Activated CD4-positive, alpha-beta T cell treated with anti-CD3 and anti-CD28 coated beads, Interleukin-2, amount 50 U/mL, for 4 hours (primary cell): ENCODE measurements at places on chromosomes 3 and 15.

- no peak for DNase-seq
Observed at GRCh38 chr3:102089904-102090720, 240.8 kb downstream of the NFKBIZ start.

- no peak for DNase-seq
Observed at GRCh38 chr15:95068701-95069521, 837.5 kb downstream of the MCTP2 start.

DNA sequence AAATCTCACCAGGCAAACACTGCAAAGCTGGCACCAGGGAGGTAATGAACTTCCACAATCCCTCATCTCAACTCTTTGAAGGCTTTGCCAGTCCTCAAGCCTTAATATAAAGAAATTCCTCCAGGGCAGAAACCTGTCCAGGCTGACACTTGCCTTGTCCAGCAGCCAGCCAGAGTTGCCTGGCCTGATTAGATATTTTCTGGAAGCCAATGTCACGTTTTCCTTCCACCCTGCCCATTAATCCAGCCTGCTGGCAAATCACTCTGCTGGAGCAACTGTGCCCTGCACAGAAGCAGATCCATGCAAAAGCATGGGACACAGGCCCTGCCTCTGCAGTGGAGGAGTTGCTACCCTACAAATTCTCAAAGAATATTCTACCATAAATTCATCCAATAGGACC lies 56.5 kb downstream of the HEG1 start:
- no peak for DNase-seq

DNA sequence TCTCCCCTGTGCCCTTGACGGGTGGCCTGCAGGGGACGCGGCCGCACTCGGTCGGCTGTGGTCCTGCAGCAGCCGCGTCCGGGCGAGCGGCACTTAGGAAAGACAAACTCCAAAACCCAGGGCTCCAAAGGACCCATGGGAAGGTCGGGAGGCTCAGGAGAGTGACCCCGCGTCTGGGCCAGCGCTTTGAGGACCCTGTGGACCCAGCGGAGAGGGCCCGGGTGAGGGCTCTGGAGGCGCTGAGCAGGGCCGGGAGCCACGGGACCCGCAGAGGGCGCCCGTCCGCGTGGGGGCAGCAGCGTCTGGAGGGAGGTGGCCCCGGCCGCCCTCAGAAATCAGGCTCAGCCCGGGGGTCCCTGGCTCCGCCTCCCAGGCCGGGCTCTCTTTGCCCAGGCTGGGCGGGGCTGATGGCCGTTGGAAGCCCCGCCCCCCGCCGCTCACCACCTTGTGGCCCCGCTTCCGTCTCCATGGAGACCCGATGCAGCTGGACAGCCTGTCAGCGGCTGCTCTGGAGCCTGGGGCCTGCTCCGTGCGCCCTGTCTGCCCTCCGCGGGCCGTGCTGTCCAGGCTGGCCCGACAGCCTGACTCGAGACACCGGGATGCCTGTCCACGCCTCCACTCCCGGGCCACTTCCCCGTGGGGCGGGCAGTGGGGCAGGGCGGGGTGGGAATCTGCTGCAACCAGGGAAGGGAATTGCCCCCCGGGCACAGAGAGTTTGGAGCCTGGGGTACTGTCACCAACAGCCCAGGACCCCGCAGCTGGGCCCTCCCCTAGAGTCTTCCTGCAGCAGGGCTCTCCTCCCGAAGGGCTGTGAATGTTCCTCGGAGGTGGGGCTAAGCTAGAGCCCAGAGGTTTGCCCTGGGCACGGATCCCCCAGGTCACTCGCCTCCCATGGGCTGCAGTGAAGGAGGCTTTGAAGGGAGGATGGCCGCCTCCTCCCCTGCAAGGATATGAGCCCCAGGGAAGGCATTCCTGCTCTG lies 34.8 kb upstream of the RPL32 start:
- DNase-seq, result no peak

- DNase-seq, result no peak
Observed at GRCh38 chr3:116032176-116032575, 408.9 kb downstream of the GAP43 start.

GRCh38 chr3:129694228-129694627 lies 87.8 kb upstream of the PLXND1 start:
- DNase-seq, result no peak

DNA sequence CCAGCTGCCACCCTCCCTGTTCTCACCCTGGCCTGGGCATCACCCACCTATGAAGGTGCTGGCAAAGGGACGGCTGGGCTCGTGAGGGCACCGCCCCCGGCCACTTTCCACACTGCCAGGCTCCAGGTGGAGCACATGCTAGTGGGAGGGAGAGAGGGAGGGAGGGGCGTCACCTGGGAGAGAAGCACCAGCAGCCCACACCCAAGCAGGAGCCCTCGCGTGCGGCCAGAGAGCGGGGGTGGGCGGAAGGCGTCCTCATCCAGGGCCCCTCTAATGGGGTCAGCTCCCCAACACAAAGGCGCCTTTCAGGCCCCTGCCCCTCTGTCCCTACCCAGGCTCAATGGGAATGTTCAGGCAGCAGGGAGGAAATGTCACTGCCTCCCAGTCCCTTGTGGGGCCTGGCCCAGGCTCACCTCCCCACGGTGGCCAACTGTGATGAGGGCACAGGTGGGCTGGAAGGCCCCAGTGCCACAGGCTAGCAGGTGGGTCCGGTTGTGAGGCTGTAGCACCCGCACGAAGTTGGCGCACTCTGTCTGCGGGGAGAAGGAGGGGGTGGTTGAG lies 3.1 kb downstream of the SEMA3G start:
- DNase-seq, result no peak

DNA sequence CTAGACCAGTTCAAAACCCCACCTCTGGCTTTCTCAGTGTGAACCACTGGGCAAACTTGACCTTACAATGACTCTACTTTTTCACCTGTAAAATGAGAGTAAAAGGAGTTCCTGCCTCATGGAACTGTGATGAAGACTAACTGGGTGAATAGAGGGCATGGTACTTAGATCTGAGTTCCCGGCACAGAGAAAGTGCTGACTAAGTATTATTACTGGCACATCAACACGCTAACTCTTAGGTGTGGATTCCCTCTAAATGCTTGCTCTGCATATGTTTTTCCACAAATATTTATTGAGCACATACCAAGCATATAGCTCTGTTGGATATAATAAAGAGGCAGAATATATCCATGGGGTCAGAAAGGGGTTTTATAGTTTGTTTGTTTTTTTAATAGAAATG lies 437.8 kb downstream of the MAGI1 start:
- DNase-seq, result no peak

DNA sequence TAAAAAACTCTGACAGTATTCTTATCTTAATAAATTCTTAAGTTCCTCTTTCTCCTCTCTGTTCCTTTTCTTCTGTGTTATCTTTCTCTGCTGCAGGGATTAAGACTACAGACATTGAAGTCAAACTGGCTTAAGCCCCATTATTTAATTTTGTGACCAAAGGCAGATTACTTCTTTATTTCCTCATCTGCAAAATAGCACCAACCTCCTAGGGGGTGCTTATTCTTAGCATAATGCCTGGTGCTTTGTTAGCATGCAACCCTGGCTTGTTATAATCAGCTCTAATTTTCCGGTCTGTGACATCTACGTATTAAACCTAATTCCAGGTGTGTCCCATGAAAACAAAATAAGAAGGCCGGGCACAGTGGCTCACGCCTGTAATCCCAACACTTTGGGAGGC lies 23.8 kb downstream of the SEMA6D start:
- no peak for DNase-seq

DNA sequence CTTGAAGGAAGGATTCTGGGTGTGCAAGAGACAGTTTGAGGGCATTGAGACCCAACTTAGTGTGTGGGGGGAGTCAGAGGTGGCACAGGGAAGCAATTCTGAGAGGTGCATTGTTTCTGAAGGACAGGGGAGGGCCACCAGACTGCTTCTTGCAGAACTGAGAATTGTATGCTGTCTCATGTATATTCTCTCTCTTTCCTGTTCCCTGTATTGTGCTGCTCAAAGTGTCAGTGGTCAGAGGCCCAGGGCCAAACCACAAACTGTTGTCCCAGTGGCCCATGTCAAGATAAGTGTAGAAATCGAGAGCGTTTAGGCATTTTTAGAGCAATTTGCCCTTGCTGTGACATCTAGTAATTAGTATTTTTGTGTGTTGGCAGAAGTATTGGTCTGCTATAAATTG lies 567.1 kb downstream of the EDEM1 start:
- DNase-seq, result no peak

DNA sequence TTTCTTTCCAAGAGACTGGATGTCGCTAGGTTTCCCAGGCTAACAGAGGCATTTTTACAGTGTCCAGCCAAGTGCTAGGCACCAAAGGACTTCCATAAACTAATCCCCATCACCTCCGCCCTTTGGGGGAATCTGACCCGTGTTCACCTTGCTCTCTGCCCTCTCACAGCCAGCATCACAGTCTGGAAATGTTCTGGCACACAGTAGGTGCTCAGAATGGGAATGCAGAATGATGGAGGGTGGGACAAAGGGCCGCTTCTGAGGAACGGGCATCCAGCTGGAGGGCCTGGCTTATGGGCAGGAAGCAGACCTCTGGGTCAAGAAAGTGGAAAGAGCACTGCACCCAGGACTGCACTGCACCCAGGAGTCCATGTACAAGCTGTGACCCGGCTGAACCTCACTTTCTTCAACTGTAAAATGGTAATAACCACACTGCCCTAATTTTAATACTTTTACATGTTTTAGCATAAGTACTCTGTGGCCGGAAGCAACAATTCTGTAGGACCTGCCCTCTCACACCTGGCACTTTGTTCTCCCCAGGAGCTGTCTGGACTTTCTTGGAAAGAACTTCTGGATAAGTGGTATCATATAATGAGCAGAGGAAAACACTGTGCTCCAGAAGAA lies 901 bp upstream of the NMB start:
- DNase-seq, result no peak

DNA sequence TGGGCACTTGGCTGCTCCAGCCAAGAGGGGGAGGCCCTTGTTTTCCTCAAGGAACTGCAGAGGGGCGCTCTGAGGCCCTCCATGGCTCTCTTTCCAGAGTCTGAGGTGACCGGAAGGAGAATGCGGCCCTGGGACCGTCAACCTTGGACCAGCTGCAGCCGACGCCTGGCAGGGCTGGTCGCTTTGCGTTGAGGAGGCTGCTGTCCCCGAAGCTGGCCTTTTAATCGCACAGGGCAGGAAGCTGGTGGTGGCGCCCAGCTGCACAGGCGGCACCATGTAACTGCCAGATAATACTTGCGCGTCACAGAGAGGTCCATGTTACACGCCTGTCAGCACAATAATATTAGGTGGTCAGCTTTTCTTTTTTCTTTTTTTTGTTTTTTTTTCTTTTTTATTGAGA lies 875 bp upstream of the HLTF start:
- no peak for DNase-seq

- DNase-seq, result no peak
Observed at GRCh38 chr3:190455828-190456227, 6.1 kb upstream of the TMEM207 start.

DNA sequence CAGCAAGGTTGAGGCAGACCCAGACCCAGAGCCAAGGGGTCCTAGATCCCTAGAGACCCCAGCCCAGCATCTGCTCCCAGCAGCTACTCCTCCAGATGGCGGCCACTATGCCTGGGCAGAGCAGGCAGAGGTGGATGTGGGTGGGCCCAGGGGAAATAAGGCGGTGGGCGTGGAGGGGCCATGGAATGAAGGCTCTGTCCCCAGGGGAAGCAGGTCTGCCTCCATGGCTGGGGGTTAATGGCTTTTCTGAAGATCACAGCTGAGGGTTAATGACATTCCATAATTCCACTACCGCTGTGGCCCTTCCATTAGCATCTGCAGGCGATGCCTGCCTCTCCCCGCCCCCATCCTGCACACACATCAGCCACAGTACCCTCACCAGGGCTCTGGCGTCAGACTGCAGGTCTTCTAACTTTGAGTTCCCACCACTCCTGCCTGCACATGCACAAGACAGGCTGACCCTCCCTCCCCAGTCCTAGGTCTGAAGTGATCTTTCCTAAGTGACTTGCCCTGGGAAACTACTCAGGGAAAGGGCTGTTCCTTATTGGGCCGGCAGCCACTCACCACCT lies 41.2 kb downstream of the CCDC33 start:
- no peak for DNase-seq

- DNase-seq, result no peak
Observed at GRCh38 chr15:41483115-41483514, 10.6 kb upstream of the ITPKA start.

GRCh38 chr3:13896473-13897154 lies 16.7 kb upstream of the WNT7A start:
- no peak for DNase-seq

DNA sequence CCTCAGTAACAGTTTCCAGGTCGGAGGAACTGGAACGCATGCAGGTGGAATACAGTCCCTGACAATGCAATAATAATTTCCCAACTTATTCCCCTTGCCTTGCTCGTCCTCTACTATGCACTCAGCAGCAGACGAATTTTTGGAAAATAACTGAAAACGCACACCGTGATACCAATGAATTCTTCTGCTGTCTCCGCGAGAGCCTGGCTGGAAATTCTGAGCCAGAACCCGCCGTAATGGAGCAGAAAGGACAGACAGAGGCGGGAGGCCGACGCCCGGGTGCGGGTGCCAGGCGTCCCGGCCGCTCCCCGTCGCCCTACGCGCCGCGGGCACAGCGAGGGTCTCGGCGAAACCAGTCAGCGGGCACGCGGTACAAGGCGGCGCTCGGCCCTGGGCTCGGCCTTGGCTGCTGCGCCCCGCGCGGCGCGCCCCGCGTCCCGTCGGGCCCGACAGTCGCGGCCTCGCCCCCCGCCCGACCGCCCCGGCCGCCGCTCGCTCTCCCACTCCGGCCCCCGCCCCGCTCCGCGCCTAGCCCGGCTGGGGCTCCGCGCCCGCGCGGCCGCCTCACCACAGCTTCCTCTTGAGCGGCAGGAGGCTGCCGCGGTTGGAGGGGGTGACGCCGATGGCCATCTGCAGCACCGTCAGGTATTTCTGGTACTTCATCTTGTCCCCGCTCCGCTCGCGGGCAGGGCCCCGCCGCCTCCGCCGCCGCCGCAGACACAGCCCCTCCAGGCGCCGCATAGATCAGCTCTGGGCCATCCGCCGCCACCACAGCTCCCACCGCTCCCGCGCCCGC lies 114.5 kb upstream of the GOLGA8J start:
- DNase-seq, result no peak

DNA sequence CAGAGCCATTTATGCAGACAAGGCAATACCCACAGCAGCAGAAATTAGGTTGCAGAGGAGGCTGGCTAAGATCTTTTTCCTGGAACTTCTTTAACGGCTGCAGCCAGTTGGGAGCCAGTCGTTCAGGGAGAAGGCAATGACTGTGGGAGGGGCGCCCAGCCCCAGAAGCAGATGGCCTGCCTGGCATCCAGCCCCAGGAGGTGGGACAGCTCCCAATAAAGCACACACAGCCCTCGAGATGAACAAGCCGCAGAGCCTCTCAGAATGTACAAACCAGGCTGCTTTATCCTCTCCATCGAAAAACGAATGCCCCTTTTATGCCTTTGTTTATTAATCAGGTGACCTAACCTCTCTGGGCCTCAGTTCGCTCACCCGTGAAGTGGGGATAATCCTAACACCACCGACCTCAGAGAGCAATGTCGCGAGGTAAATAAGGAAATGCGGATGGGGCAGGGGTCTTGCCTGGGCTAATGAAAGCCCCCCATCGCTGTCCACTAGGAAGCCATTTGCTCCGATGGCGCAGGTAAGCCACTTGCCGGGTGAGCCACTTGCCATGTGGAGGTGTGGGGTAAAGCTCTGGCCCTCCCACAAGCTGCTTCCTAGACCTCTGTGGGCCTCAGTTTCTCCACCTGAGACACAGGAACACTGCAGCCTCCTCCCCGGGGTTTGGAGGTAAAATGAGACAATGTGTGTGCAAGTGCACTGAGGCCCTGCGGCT lies 35.8 kb downstream of the MGLL start:
- no peak for DNase-seq

- no peak for DNase-seq
Observed at GRCh38 chr3:133620066-133620784, 41.5 kb downstream of the TOPBP1 start.
